Left colon (tissue), 2 donors: ENCODE measurements at places on chromosomes 2 and 18. TPM values are rescaled to one million over a fixed set of nuclear protein-coding genes. Genes with fewer than 3 reads are reported as not detected.

Gene CCDC148
- 0.73 TPM for total RNA-seq

DNA sequence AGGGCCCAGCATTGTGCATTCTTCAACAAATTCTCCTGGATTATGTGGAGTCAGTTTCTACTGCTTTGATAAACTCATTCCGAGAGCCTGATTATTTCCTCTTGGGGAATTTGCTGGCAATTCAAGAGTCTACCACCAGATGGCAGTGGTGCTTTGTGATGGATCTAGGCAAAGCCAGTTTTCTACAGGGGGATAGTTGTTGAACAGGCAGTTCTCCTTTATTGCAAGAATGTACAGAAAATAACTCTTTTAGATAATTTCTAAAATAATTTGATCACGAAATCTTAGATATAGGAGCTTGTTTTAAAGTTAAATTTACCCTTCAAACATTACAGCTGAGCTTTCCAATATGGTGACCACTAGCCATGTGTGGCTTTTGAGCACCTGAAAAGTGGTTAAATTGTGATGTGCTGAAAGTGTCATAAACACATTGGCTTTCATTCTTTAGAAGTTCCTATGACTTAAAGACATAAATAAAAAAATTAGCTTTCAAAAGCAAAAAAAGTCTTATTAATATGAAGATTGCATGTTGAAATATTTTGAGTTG is 66.7 kb upstream of the HAAO start:
- DNase-seq = no peak

GRCh38 chr2:178718283-178718682 is 88.9 kb downstream of the TTN start:
- no peak for DNase-seq

Gene REG3A
- not detected for total RNA-seq

DNA sequence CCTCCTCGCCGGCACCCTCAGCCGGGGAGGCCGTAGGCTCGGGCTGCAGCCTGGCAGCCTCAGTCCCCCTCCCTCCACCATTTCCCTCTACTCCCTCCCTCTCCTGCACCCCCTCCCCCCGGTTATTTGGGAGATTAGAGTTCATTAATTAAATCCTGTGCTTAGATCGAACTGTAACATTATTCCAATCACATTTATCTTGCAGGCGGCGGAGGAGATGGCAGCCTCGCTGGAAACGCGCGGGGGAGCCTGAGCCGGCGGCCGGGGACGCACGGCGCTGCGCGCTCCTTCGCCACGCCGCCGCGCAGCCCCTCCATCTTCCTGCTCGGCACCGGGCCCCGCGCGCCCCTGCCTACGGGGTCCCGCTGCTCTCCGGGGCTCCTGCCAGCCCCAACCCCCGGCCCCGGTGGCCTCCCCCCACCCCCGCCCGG is at the start of gene ST8SIA3:
Gene ST8SIA3 (plus strand): TSS at position 287 of the 431 bp plus-strand sequence. CDS start 290 bp downstream, outside the sequence.
- no peak for DNase-seq

- no peak for DNase-seq
These were observed 406.1 kb downstream of the LRATD1 start for GRCh38 chr2:15038366-15039364.

Gene NEU2
- not detected for total RNA-seq

DNA sequence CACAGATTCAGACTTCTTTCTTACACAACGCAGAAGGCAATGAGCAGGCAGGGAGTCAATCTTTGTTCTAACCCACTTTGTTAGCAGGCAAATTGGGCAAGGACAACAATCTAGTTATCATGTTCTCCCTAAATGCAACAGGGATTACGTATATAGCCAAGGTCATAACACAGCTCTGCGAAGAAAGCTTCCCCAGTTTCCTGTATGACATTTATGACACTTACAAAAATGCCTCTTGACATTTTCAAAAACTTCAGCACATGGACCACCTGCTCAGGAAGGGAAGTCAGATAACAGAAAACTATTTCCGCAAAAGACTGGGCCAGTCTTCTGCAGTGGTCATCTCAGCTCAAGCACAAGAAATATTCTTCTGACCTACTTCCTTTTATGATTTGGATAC is 106.1 kb downstream of the IRS1 start:
- DNase-seq = no peak

DNA sequence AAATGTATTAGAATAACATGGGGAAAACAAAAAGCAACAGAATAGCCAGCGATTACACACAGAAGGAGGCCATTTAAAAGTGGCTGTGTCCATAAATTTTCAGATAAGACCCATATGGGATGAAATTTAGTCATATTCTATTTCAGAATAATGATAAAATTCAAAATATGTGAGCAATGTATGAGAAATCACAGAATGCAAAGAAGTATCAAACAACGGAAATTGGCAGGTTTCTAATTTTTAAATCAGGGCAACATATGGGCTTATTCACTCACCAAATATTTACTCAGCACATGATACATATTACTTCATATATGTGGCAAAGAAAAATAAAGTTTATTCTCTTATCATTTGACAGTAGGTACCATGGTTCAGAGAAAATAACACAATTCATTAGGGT is 208.5 kb downstream of the GRB14 start:
- no peak for DNase-seq
